ENCODE measurements at places on chromosomes 12 and 14.

DNA sequence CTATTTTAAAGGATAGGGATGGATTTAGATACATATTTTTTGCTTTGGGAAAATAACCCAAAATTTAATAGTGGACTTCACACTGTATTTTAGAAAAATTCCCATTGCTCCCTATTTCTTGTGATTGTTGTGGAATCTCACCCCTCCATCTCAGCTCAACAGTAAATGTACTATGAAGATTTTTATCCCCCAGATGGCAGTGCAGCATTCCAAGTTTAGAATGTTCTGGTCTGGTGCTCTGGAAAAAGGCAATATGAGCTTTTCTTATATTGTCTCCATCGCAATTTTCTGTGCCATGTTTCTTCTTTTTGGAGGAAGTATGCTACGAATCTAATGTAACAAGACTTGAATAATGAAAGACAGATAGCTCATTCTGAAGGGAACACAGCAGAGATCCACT, 471.7 kb upstream of the SYT1 start:
- DNase-seq = peak; percentile 21

DNA sequence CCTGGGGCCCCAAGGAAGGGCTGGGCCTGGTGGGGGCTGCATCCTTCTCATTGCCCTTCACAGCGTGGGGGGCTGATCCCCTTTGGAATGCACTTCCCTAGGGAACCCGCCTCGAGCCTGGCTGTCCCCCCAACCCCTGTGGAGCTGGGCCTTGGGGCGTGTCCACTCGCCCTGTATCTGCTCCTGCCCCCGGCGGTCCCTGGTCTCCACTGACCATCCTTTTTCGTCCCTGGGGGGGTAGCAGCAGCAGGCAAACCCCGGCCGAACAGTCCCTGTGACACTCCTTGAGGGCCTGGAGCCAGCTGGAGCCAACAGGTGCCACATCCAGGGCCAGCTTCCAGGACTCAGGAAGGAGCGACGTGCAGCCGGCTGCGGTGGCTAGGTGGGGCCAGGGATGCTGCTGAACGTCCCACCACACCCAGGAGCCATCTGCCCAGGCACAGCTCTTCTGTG, 9.4 kb upstream of the GPR132 start:
- DNase-seq = no peak

- no peak for DNase-seq
Observed at GRCh38 chr12:89314060-89314761, 38.1 kb downstream of the DUSP6 start.

GRCh38 chr12:49033611-49034285, 15.2 kb upstream of the PRKAG1 start:
- DNase-seq = no peak

DNA sequence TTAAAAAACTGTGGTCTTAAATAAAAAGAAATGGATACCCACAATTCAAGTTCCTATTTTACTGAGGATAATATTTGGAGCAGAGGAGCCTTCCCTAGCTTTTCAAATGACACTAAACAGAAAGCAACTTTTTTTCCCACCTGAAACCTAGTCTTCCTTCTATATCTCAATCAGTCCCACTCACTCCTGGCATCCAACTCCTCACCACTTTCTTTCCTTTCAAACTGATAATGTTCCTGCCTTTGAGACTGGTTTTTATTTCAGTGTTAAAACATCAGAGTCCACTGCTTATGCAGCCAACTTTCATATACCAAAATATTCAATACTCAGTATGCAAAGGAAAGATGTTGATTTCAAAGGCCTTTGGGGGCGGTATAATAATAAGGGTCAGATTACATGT, 225.6 kb downstream of the GXYLT1 start:
- no peak for DNase-seq

- DNase-seq = peak; percentile 78
Observed at GRCh38 chr14:50961605-50962221, 17.4 kb upstream of the PYGL start.

- DNase-seq = no peak
Observed at GRCh38 chr12:132020292-132020691, 70.5 kb downstream of the EP400 start.

DNA sequence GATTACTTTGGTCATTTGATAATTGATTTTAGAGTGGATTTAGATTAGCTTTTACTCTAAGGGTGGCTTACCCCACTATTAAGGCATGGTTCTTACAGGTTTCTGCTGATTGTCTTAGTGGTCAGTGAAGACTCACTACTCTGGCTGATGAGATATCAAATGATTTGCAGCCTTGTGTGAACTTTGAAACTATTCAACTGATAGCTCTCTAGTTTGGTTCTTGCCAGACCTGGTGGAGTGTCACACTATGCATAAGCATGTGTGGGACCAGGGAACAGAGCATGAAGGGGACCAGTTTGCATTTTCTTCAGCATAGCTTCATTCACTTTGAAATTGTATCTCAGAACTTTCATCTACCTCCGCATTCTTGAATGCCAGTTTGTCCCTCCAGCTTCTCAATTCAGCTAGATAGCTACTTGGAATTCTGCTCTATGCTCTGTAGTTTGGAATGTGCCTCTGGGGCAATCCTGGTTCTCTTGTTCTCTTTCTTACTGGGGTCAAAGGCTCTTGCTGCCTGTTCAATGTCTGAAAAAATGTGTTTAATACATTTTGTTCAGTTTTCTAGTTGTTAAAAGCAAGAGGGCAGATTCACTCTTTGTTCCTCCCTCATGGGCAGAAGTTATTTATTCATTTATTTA, 12.7 kb downstream of the SCYL2 start:
- DNase-seq = no peak

- no peak for DNase-seq
Observed at GRCh38 chr12:114269153-114269552, 136.8 kb downstream of the TBX5 start.

DNA sequence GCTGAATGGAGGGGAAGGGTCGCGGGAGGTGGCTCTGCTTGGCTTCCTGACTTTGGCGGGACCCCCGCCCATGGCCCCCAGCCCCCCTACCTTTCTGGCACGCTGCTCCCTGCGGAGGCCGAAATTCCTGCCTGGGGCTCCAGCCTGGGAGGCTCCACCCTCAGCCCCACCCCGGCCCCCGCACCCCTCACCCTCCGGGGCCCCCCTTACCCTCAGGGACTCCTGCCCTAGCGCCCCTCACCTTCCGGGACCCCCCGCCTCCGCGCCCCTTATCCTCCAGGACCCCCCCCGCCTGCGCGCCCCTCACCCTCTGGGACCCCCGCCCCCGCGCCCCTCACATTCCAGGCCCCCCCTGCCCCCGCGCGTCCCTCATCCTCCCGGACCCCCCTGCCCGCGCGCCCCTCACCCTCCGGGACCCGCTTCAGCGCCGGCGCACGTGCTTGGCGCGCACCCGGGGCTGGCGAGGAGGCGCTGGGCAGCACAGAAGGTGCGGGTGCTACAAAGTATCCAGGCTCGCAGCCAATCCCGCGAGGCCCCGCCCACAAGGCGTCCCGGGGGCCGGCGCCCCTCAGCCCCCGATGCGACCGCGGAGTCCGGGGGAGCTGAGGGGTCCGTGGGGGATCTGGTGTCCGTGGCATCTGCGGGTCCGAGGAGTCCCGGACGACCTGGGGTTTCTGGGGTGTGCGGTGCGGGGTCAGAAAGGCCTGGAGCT, at the start of gene ANHX:
Gene ANHX (minus strand): TSS at position 477 of the 712 bp plus-strand sequence. CDS start 1,521 bp downstream, outside the sequence.
- DNase-seq = no peak

GRCh38 chr14:69665631-69666030, 54.2 kb downstream of the SUSD6 start:
- DNase-seq = no peak

DNA sequence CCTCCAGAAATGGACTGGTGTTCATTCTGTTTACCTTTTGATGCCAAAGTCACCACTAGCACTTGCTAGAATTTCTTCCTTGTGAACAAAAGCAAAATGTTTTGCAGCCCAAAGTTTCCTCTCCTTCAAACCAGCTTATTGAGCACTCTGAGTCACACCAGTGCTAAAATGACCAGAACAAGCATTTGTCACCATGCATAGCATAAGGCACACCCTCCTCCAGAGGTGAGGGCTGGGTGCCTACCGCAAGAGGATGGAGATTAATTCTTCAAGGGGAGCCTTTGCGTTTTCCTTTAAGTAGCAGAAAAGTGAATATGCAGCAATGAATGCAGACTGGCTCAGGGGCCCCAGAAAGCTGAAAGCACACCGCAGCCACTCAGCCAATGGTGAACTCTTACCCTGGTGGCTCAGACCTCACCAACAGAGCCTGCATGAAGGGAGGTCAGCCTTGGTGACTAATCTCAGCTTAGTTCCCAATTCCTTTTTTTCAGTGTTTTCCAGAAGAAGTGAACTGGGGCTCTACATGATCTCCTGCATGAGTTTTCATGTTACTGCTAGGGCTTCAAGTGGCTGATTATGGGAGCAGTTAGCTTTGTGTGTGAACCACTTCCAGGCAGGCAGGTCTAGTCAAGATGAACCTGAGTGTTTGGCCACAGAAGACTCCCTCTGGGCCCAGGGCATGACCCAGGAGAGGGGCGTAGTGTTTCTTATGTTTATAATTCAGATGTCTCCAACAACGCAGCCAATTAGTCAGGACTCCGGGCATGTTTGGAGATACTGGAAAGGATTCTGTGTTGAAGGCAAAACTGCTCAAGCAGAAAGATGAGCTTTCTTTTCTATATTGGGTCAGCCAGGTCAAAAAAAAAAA, 96.3 kb downstream of the PAX9 start:
- no peak for DNase-seq

DNA sequence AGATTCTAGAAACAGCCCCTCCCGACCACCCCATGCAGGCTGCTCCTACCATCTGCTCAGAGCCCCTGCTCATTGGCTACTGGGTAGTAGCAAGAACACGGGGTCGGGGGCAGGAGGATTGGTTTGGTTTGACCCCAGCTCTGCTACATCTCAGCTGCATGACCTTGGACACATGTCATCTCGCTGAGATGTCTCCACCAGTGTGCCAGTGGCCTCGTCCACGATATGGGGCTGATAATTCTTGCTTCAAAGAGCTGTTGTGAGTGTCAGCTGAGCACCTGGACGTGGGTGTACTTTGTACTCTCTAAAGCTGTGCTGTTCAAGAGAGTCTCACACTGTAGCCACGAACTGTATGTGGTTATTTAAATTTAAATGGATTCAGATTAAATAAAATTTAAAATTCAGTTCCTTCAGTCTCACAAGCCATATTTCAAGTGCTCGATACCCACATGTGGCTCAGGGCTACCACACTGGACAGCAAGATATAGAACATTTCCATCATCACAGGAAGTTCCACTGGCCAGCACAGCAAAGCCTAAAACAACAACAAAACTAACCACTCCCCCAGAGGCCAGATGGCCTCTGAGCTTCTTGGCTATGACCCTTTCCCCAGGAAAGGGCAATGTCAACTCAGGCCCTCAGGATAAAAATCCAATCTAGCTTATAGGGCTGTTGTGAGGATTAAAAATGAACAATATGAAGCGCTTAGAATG, 18.6 kb downstream of the LTBP2 start:
- peak; percentile 65 for DNase-seq

GRCh38 chr12:124422142-124422569, 127.3 kb downstream of the RFLNA start:
- no peak for DNase-seq

- no peak for DNase-seq
Observed at GRCh38 chr12:7157391-7157790, 27.2 kb downstream of the CLSTN3 start.

DNA sequence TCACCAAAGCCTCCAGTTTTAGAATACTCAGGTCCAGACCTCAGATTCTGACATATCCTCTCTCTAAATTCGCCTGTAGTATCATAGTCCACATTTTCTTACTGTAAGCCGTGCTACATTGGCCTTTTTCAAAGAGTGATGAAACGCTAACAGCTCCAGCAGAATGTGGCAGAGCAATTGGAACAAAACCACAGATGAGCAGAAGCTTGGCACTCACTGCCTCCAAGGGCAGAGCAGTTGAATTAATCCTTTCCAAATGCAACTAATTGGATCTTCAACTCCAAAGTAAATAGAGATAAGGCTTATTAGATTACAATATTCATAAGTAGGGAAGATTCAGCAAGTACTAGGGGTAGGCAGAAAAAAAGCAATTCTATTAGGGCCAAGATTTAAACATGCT, 128.3 kb downstream of the SLC35F4 start:
- no peak for DNase-seq

GRCh38 chr14:59252772-59253500, 64.5 kb downstream of the DAAM1 start:
- DNase-seq = no peak

- DNase-seq = no peak
Observed at GRCh38 chr12:52606581-52607218, 5.4 kb upstream of the KRT72 start.

DNA sequence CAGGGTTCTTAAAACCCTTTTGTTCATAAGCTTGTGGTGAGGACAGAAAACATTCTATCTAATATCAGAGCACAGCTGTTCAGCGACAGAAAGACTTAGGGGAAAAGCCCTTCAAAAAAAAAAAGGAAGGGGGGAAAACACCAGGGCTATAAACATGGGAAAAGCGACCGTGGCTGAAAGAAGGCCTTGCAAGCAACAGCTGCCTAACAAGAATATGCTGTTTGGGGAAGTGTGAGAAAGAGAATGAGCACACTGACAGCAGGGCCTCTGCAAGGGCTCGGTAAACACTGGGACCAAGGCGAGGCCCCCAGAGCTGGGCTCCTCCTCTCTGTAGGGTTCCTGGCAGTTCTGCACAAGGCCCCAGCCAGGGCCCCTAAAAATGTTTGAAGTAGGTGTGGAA, 27.4 kb upstream of the CCND2 start:
- DNase-seq = no peak

GRCh38 chr14:50955373-50956043, 11.2 kb upstream of the PYGL start:
- DNase-seq = peak; percentile 92

- no peak for DNase-seq
Observed at GRCh38 chr14:70123796-70124195, 65.0 kb downstream of the SLC8A3 start.

DNA sequence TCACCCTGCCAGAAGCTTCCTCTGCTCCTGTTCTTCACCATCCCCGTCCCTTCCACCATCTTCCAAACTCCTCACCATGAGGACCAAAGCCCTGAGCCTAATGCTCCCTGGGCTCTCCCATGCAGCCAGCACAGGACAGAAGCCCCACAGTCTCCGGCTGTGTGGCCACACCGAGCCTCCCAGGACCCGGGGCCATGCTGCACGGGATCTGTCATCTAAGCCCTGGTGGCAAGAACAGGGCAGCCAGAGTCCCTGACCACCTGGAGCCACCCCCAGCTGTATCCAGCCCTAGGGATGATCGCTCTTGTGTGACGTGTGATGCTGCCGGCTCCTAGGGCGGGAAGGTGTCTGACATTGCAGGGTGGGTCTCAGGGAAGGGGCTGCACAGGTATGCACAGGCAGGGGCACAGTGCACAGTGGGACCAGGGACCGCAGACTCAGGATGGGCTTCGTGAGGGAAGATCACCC, 8.1 kb downstream of the TMEM179 start:
- DNase-seq = no peak
